ENCODE measurements at places on chromosomes 1 and 21.

DNA sequence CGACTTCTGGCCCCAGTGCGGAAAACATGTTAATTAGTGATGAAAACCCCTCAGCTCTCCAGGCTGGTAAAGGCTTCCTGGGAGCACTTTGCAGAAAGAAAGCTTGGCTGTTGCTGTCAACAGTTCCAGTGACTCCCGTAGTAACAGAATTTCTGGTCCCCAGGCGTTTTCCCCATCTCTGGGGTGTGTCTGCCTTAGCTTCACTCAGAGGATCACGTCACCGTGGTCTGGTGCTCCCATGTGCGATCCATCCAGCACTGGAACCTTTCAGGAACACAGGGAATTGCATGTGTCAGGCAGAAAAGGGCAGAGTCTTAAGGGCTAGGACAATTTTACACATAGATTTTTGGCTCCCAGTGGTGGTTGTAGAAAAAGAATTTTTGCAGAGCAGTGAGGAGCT, 470.4 kb upstream of the USP24 start:
- no peak overlapping the region for H3K4me3 ChIP-seq
- H3K4me1 ChIP-seq, result no peaks in the 10 kb centered on the region
- no peak overlapping the region for H3K27ac ChIP-seq
- DNase-seq, result no peak
- no peaks in the 10 kb centered on the region for H3K36me3 ChIP-seq

- H3K27ac ChIP-seq, result no peak overlapping the region
- no peaks in the 10 kb centered on the region for H3K27me3 ChIP-seq
- DNase-seq, result no peak
- H3K4me3 ChIP-seq, result no peak overlapping the region
- H3K4me1 ChIP-seq, result no peaks in the 10 kb centered on the region
Measured at GRCh38 chr21:15566703-15567102, 163.1 kb upstream of the USP25 start.

- H3K27ac ChIP-seq, result no peak overlapping the region
- DNase-seq, result no peak
- H3K4me3 ChIP-seq, result no peak overlapping the region
- no peaks in the 10 kb centered on the region for H3K36me3 ChIP-seq
- peaks cover 11% of the 10 kb centered on the region for H3K4me1 ChIP-seq
- H3K27me3 ChIP-seq, result no peaks in the 10 kb centered on the region
Measured at GRCh38 chr1:93680076-93680419, 1.6 kb downstream of the BCAR3 start.

- H3K27me3 ChIP-seq, result no peaks in the 10 kb centered on the region
- H3K4me3 ChIP-seq, result no peak overlapping the region
- H3K4me1 ChIP-seq, result no peaks in the 10 kb centered on the region
- no peak overlapping the region for H3K27ac ChIP-seq
Measured at GRCh38 chr1:79303040-79303439, 296.5 kb upstream of the ADGRL4 start.
